ENCODE measurements at places on chromosomes 1 and 21.

- DNase-seq, result no peak
Measured at GRCh38 chr1:8903908-8904650, 25.6 kb upstream of the ENO1 start.

DNA sequence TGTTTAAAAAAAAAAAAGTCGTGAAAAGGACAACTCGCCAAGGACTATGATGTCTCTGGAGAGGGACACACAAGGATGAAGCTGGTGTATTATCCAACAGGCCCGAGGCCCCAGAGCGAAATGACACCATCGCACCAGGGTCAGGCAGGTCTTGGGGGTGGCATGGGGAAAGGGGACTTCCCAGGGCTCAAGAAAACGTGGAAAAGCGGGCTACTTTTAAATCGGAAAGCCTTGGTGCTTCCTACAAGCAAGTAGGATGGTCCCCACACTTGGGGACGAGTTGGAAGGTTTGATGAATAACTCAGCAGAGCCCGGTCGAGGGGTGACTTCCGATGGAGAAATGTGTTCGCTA is 505 bp upstream of the GNPAT start:
- no peak for DNase-seq

DNA sequence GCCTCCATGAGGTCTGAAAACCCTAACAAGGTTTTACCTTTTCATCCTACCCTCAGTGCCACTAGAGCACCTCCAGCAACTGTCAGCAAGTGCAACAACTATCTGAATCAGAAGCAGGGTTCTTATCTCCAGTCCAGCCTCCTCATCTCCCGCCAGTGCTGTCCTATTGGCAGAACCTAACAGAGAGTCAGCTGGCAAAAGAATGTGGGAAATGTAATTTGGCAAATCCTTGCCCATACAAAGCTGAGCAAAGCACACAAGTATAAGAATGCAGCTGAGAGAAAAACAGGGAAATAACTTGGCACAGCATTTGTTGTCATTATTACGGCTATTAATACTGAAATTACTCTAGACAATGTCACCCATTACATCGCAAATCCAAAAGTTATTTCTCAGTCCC is 124.2 kb downstream of the ATP6V1G3 start:
- DNase-seq, result no peak

DNA sequence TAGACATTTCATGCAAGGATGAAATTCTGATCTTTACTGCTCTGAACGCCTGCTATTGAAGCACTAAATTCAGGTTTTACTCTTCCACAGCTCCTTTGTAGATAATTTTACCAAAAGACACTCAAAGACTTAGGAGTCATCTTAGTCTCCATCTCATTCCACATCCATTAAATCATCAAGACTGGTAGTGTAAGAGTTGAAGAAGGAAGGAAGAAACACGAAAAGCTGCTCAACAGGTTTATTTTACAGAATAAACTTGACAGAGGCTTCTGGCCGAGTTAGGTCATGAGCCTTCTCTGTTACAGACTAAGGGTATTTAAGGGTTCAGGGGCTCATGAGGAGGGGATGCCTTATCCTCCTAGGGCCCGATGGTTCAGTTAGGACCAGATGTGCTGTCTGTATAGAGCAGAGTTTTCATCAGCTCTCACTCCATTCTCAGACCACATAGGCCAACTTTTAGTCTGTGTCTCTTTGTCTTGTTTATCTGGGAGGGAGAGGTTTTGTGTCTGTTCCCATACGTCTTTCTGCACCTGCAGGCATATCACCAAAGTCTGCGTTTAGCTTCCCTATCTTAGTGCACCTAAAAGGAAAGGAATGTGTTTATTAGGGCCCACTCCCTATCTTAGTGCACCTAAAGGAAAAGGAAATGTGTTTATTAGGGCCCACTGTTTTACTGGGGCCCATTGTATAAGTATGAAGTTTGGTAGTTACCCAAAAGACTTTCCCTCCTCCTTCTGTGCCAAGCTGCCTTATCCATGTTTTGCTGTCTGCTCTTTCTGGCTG is 57.4 kb upstream of the RGS18 start:
- DNase-seq, result no peak

GRCh38 chr1:233744779-233745513 is 131.0 kb downstream of the KCNK1 start:
- DNase-seq, result no peak

DNA sequence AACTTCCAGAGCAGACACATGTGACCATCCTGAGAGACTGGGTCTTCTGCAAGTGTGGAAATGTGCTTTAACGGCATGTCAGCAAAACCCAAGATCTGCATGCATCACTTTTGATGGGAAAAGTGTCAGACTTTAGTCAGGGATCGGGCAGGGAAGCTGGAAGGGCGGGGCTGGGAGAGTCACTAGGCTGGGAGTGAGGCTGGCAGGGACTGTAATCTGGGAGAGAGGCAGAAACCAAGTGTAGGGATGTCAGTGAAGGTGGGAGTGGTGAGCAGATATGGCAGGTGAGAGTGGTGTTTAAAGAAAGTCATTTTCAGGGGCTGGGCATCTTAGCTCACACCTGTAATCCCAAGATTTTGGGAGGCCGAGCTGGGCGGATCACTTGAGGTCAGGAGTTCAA is 11.3 kb downstream of the CDA start:
- DNase-seq, result no peak

DNA sequence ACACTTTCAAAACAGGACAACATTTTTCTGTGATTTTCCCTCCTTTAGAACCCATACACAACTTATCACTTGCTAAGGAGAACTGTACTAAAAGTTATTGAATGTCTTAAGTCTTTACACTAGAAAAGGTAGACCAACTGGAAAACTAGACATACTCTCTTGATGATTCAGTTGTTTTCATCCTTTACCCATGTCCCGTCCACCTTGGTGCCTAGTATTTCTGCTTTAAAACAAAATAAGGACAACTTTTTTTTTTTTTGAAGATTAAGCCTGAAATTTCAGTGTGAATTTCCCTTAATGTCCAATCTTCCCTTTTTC is 4.5 kb downstream of the CDKN2C start:
- no peak for DNase-seq

GRCh38 chr1:41152622-41153044 is 89.5 kb downstream of the SCMH1 start:
- DNase-seq, result no peak

DNA sequence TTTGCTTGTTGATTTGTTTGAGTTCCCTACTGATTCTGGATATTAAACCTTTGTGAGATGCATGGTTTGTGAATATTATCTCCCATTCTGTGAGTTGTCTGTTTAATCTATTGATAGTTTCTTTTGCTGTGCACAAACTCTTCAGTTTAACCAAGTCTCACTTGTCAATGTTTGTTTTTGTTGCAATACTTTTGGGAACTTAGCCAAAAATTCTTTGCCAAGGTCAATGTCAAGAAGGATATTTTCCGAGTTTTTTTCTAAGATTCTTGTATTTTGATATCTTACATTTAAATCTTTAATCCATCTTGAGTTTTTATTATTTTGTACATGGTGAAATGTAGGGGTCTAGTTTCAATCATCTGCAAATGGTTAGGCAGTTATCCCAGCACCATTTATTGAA is 1230.7 kb upstream of the NCAM2 start:
- no peak for DNase-seq

DNA sequence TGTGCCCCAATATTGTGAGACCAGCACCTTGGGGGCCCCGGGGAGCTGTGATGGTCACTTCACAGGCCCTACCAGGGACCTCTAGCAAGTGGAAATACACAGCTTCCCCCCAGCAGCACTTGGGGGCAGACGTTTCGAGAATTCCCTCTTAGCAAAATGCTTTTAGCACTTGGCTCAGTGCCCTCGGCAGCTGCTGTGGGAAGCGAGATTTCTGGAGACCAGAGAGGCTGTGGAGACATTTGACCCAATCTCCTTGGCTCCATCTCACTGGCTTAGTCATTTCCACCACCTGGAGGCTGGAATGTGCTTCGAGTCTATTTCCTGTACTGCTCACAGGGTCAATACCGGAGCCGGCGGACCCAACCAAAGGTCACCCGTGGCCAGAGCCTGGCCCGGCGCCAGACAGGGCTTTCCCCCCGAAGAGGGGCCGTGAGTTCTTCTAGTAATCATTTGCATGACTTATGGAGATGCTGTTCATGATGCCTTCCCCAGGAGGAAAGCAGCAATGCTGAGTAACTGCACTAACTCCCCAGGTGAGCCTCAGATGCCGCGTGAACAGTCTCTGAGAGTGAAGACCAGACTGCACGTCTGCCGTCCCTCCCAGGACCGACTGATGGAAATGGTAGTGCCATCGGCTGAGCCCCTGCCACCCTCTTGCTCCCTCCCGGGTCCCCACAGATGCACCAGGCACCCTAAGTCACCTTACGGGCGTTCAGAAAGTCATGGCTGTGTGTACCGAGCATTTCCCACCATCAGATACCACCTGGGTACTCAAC is 4.4 kb upstream of the C2CD2 start:
- no peak for DNase-seq

DNA sequence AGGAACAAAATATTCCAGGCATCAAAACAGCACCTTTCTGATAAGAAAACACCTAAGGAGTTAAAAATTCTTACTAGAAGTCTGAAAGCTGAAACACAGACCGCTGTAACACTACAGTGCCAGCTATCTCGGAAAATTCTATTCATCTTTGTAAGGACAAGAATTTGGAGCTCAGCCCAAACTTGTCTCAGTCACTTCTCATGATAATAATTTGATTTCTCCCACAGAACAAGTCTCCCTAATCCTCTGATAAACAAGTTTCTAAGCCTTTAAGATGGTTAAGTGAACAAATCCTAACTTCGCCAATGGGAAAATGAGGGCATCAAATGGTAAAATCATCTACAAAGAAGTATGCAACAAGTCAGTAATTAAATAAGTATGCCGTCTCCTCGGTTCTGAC is 59.9 kb downstream of the SIPA1L2 start:
- DNase-seq, result no peak

DNA sequence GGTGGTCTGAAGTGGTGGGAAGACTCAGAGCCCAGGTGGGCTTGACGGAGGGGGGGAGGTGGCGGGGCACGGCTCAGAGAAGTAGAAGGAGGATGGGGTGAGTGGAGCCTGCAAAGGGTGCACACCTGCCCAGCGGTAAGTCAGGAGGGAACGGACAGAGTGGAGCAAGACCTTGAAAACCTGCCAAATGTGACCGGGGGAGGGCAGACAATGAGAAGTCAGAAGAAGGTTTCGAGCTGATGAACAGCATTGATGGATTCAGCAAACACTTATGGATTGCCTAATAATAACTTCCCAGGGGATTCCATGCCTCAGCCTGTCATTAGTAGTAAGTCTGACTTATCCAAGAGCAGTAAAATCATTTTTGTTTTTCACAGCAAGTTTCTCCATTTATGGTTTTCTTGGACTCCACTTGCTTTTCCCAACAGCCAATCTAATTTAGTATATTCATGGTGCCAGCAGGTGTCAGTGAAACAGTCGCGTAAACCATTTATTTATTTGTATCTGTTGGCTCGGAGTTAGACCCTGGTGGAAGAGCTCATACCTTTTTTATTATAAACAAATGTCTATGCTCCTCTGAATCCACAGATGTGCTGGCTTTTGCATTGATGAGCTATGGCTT is 279.1 kb downstream of the PCP4 start:
- no peak for DNase-seq

DNA sequence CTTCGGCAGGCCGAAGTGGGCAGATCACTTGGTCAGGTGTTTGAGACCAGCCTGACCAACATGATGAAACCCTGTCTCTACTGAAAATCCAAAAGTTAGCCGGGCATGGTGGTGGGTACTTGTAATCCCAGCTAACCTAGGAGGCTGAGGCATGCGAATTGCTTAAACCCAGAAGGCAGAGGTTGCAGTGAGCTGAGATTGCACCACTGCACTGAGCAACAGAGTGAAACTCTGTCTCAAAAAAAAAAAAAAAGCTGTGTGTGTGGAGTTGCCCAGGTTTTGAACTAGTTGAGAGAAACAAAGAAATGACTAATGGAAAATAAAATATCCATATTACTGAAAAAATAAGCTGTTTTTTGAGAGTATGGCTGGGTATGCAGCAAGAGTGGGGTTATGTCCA is 100.2 kb downstream of the GTF2B start:
- no peak for DNase-seq

- no peak for DNase-seq
Measured at GRCh38 chr1:180033390-180033789, 78.8 kb downstream of the CEP350 start.

GRCh38 chr21:44353191-44353970 is at the start of gene TRPM2:
Gene TRPM2, plus strand, starts transcription at chr21:44353621. Its CDS starts 80 bp downstream, at chr21:44353701.
- DNase-seq, result peak; percentile 31
